ENCODE measurements at places on chromosomes 3 and 15. TPM values are rescaled to one million over a fixed set of nuclear protein-coding genes. Genes with fewer than 3 reads are reported as not detected.
A peak's percentile ranks its signal among the peaks of the same experiment; 100 is the strongest.

Gene RTP3
- not detected for polyA plus RNA-seq

- no peak for DNase-seq
Observed at GRCh38 chr3:65660000-65660598, 378.6 kb downstream of the MAGI1 start.

- no peak for DNase-seq
Observed at GRCh38 chr15:33067456-33067855, 127.1 kb downstream of the FMN1 start.

Gene PRR20G
- polyA plus RNA-seq: not detected

DNA sequence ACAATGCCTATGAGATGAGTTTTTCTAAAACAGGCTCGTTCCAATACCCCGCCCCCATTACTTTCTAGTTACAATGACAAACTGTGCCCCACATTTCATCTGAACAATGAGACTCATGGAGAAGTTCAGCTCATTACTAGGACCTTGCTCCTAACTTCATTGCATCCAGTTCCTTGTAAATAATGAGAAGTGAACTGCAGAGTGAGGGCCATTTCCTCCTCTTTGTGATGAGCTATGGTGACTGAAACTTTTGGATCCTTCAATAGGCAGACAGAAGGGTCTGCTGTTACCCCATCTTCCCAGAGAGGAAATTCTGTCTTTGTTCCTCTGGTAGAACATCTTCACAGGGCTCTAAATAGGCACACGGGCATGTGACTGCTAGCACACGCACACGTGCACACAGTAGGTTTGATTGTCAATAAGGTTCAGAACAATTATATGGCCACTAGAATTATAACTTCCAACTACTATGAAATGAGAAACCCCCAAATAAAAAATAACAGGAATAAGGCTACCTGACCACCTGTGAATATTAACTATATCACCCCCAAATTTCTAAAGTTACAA, 51.8 kb downstream of the SERP1 start:
- peak; percentile 7 for DNase-seq

GRCh38 chr3:172913911-172914655, 163.6 kb downstream of the ECT2 start:
- no peak for DNase-seq

All from CD14-positive monocyte (primary cell).